ENCODE measurements at places on chromosomes 1 and 21. TPM values are rescaled to one million over a fixed set of nuclear protein-coding genes. Genes with fewer than 3 reads are reported as not detected.
A peak's percentile ranks its signal among the peaks of the same experiment; 100 is the strongest.

DNA sequence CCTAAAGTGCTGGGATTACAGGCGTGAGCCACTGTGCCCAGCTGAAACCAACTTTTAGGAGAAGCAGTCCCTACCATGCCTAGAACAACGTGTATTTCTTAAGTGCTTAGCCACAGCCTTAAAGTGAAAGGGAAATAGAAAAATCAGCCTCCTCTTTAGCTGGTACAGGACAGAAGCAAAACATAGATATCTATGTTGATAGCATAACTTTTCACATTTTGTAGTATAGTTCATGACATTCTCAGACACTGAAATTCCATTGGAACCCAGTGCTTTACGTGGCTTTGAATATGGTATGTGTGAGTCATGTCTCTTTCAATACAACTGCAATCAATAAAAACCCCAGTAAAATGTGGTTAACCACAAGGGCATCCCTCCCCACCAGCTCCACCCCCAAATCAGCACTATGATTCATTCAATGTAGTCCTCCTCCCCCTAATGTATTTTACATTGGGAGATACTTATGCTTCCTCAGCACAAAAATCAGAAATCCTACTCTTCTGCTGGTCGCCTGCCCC is 32.1 kb downstream of the TGFB2 start:
- no peak for DNase-seq

- no peak for DNase-seq
These were observed 104.9 kb upstream of the PTGFR start for GRCh38 chr1:78385744-78386462.

DNA sequence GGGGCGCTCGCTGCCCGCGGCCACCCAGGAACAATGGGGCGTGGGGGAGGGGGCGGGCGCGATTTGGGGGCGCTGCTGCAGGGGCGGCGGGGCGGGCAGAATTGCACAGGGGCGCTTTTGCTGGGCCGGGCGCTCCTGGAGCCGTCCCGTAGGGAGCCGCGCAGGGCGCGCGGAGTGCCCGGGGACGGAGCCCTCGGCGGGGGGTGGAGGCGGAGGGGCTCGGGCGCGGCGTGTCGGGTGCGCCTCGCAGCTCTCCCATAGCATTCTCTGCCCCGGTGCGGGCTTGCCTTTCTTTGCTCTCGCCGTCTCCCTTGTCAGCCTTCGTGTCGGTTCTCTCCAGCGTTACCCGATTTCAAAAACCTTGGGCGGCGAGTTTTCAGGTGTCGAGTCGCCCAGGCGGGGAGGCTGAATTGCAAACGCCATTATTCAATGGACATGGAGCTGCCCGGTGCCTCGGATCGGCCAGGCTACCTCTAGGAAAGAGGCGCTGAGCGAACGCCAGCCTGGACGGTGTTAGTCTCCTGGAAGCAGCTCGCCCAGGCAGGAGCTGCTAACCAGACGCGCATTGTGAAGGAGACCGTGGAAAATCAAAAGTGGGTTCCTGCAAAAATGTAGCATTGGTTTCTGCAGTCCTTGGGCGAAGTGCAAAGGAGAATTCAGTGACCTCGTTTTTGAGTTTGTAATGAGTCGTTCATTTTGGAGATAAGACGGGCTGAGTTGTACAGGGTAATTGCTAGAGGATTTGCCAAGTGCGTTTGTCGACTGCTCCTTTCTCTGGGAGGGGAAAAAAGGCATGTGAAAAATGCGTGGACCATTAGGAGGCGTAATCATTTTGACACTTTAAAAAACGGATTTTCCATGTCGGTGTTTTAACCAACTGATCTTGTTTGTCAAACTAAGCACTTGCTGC is 626 bp downstream of the CXADR start:
- DNase-seq, result no peak

DNA sequence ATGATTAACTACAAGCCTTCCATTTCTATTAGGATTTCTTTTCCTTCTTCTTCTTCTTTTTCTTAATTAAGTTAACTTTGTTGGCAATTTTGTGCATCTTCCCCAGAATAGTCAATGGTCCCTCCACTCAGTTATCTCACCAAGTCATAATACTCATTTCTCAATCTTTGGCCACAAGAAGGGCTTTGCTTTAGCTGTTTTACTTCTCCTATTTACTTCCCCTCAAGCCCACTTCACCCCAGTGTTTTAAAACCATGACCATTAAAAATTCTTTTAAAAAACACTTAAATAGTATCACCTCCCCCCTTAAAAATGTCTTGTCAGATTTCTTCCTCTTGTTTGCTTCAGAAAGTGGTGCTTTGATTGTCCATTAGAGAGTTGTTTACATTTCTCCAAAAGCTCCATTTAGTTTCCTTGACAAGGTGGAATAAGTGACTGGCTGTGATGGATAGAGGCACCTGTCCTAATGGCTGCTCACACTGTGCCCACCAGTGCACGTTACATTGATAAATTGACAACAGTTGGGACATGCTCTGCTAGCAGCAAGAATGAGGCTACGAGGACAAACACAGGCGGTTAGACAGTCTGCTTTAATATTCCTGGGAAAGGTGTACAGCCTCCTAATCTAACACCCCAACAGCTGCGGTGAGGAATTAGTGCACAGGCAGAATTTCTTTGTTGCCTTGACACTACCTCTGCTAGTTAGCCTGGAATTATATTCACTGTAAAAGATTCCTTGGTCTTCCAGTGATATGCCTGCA is 354.7 kb downstream of the LMO4 start:
- DNase-seq, result no peak

DNA sequence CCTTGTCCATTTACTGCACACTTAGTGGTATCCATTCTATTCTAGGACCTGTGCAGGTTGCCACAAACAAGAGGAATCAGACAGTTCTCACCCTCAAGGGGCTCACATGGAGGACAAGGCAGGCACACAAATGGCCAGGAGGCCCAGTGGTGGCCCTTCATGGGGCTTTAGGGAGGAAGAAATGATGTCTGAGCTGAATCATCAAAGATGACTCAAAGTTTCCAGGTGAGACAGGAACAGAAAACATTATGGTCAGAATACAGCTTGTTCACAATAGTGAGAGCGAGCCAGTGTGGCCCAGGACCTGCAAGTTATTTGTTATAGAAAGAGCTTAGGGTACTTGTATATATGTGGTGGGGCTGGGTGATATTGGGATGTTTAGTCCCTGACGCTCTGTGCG is 26.4 kb downstream of the SHISAL2A start:
- no peak for DNase-seq

DNA sequence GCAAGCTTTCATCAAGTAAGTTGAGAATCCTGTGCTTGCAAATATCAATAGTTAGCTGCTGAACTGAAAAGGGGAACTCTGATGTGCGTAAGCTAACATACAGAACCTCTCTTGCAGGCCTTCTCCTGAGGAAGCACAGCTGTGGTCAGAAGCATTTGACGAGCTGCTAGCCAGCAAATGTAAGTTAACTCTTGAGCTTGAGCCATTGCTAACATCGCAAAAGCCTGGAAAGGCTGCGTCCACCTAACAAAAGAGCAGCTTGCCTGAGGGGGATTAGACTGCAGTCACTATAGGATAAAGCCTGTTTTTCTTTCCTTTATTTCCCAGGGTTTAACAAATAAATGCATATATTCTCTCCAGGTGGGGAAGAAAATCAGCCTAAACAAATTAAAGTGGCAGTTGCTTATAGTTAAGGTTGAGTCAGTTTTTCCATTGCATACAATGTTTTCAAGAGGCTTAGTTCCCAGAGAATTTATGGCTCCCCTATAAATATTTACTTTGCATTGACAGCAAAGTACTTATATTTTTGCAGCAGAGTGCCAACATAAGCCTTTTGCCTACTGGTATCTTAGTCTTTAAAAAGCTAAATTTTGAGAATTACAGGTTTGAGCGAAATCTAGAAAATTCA is 1.5 kb downstream of the RGS2 start:
- DNase-seq, result no peak

- peak; percentile 93 for DNase-seq
These were observed at the start of gene THAP3 for GRCh38 chr1:6624710-6625583. Gene THAP3 (plus strand): TSS chr1:6624868. CDS start chr1:6625219, 351 bp downstream.

DNA sequence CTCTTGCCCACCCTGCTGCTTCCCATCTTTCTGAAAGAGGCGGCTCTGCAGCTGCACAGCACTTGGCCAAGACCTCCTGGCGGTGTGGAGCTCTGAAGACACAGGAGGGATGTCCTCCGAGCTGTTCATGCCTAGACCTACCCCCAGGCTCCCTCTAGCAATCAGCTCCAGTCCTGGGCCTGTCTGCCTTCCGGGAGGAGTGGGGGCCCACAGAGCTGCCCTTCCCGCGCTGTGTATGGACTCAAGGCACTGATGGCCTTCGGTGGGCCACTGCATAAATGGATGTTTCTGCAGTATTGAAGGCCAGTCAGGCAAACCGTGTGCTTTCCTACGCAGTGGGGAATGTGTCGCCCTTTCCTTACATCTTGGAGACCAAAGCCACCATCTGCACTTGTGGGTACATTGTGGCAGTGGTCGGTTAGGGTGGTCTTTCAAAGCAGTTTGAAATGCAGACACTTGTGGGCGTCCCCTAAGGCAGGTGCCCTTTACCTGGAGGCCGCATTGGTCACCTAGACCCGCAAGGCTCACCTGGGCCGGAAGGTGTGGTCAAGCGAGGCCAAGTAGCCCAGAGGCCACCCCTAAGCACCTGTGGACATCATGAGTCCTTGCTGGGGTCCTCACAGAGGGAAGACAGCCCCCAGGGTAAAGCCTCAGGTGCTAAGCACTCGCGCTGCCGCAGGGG is 912 bp upstream of the PKNOX1 start:
- no peak for DNase-seq

DNA sequence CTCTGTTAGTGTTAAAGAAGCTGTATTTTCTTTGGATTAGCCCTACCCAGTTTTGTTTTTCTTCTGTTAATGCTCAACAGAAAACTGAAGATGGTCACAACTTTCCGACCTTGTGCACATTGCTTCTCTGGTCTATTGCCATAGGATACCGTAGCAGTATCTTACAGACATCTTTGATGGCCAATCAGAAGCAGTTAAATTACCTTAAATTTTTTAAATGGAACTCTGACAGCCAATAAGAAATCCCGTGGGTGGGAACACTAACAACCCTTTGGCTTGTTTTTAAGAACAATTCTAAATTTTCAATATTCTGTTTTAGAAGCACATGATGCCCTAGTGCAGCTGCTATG is 17.2 kb downstream of the NFYC start:
- no peak for DNase-seq

GRCh38 chr1:201359031-201359872 is 18.2 kb downstream of the TNNT2 start:
- DNase-seq, result no peak

GRCh38 chr1:26044971-26045721 is 772 bp downstream of the SLC30A2 start:
- peak; percentile 72 for DNase-seq

The ZBED6 gene
- total RNA-seq, result 24.1 TPM

GRCh38 chr1:153698923-153699714 is 20.6 kb downstream of the NPR1 start:
- no peak for DNase-seq

The MYOM3 gene
- 0.36 TPM for total RNA-seq

- no peak for DNase-seq
These were observed 16.0 kb upstream of the COG2 start for GRCh38 chr1:230626232-230626631.

DNA sequence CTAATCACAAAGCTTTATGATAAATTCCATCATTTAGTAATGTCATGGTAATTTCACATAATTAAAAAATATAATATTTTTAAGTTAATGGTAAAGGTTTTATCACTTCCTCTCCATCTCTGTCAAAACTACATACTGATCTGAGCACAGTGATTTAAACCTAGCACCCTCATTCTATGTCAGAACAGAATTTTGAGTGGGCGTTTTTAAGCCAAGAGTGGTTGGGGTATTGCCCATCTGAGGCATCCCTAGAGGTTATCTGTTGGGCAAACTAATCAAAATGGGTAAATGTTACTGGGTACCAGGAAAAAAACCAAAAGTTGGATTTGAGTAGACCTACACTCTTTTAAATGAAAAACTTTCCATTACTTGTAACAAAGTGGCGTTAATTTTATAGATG is 100.7 kb upstream of the GFI1 start:
- no peak for DNase-seq

- DNase-seq, result no peak
These were observed 147.2 kb upstream of the SGIP1 start for GRCh38 chr1:66386712-66387111.

GRCh38 chr1:181179987-181180365 is 91.5 kb downstream of the IER5 start:
- DNase-seq, result peak; percentile 60

GRCh38 chr1:77412820-77413530 is 131.2 kb downstream of the AK5 start:
- DNase-seq, result no peak

- DNase-seq, result no peak
These were observed 221.8 kb upstream of the PLXNA2 start for GRCh38 chr1:208465786-208466590.

The CFHR5 gene
- total RNA-seq, result not detected

The C8B gene
- total RNA-seq, result not detected

The SZRD1 gene
- 108 TPM for total RNA-seq

- DNase-seq, result no peak
These were observed 15.1 kb upstream of the PADI3 start for GRCh38 chr1:17233675-17234320.

DNA sequence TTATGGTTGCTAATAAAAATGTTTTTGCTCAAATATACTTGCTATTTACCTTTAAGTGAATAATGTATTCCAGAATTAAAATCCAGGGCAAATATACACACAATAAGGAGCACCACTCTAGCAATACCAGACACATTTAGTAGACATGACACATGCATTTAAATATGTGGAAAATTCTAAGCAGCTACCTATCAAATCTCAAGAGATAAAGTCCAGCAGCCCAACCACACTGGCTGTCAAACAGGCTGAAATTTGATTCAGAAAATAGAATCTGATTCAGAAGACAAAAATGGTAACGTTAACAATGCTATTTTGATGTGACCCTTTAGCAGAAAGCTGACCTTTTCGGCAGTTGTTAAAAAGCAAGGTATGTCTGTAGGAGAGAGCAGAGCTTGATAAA is 42.3 kb downstream of the PLEKHO1 start:
- DNase-seq, result no peak

The PGLYRP4 gene
- not detected for total RNA-seq

DNA sequence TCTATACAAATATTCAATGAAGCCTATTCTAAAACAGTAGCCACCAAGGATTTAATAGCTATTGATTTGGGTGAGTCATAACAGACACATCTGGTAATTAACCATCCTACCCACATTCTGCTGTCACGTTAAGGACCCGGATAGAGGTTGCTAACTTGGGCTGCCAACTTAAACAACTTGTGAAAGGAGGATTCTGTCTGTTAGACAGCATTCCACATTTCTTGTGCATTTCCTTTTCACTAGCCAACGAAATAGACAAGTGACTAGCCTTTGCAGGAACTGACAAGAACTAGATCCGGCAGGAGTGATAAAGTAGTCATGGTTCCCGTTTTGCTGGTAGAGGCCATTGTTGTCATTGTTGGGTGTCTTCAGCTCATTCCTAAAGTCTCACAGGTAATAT is 9.5 kb downstream of the DSCAM start:
- DNase-seq, result no peak

GRCh38 chr1:36760081-36760480 is 274.2 kb downstream of the GRIK3 start:
- no peak for DNase-seq
